ENCODE measurements at places on chromosomes 6 and 20.
A peak's percentile ranks its signal among the peaks of the same experiment; 100 is the strongest.

DNA sequence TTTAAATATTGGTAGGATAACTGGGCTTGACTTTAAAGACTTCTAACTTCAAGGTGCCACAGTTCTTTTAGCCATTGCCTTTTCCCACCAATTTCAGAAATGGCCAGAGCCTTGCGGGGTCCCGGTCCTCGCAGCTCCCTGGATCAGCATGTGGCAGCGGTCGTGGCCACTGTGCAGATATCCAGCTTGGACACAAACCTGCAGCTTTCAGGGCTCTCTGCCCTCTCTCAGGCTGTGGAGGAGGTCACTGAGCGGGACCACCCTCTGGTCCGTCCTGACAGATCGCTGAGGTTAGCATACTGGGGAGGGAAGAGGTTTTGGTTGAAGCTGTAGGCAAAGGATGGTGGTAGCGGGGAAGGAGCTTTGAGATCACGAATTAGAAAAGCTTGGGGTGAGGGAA lies 6.4 kb downstream of the CUL9 start:
- no peak for DNase-seq

DNA sequence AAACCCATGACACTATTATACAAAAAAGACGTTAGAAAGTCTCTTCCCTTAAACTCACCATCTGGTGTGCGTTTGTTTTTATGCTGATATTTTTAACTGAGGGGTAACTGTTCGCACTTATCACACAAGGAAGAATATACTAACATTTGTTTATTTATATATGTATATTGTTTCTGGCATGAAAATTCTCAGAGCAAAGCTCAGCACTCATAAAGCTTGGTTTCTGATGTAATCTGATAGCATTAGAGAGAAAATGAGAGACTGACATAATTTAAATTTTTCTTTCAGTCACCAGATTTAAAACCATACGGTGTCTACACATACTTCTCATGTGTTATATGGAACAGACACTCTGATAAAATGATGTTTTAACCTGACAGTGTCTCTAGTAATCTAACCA lies 6.9 kb downstream of the BLOC1S5 start:
- DNase-seq, result no peak

- DNase-seq, result no peak
Observed at GRCh38 chr20:59207235-59207634, 43.6 kb downstream of the ZNF831 start.

DNA sequence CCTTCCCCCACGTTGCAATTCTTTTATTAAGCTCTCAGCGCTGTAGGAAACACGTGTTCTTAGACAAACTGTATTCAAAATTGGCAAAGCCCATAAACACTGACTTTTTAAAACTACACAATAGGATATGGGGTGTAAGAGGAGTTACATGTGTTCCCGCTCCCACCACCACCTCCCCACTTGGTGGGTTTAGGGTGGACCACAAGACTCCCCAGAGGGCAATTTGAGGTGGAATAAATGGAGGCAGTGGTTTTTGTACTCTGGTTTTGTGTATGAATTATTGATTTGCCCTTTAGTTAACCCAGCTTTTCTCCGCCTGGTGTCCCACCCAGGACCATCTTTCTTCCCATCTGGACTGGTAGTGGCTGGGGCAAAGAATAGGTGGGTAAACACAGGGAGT lies 3.7 kb downstream of the UQCC2 start:
- no peak for DNase-seq

GRCh38 chr20:11350126-11351005 lies 567.3 kb upstream of the BTBD3 start:
- DNase-seq, result peak; percentile 99

Measured in epithelial cell of esophagus (primary cell).